Fibroblast of mammary gland (primary cell): ENCODE measurements at places on chromosomes 7 and 10.
A peak's percentile ranks its signal among the peaks of the same experiment; 100 is the strongest.

- DNase-seq, result no peak
Observed at GRCh38 chr10:128812000-128812399, 655.0 kb upstream of the MGMT start.

DNA sequence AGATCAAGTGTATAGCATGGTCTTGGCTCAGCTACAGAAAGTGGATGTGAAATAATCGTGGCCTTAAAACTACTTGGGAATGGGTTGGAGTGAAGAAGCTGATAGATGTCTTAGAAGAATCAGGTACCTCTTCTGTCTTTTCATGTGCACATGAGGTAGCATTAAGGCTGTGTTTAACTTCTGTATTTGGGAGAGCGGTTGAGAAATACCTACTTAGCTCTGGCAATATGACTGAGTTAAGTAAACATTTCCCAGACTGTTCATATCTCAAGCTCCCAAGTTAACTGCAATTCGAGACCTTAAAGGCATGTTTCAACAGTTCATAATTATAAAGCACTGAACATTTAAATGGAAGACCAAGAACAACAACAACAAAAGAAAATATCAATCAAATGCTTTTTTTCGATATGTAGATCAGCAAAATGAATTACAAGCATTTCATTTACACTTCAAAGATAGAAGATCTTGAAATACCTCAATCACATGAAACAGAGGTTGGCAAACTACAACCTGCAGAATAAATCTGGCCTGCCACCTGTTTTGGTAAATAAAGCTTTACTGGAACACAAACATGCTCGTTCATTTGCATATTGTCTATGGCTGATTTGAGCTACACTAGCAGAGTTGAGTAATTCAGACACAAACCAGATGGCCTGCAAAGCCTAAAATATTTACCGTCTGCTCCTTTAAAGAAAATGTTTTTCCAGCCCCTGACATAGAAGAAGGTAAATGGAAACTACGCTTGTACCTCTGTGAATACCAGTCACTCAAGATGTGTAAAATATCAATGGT is 337.1 kb upstream of the GLI3 start:
- no peak for DNase-seq

DNA sequence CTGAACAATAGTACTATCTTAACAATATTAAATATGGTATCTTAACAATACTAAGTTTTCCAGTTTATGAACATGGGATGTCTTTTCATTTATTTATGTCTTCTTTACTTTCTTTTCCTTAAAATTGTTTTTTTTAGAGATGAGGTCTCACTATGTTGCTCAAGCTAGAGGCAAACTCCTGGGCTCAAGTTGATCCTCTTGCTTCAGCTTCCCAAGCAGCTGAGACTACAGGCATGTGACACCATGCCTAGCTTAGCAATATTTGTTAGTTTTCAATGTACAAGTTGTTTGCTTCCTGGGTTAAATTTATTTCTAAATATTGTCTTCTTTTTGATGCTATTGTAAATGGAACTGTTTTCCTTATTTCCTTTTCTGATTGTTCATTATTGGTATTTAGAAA is 16.9 kb downstream of the CDH23 start:
- no peak for DNase-seq

GRCh38 chr7:155513543-155514285 is 32.6 kb downstream of the CNPY1 start:
- no peak for DNase-seq

- no peak for DNase-seq
Observed at GRCh38 chr10:119928411-119928810, 35.9 kb downstream of the SEC23IP start.

GRCh38 chr10:51109801-51110533 is 35.7 kb downstream of the PRKG1 start:
- peak; percentile 82 for DNase-seq

GRCh38 chr10:36345175-36345533 is 703.1 kb upstream of the FZD8 start:
- no peak for DNase-seq

DNA sequence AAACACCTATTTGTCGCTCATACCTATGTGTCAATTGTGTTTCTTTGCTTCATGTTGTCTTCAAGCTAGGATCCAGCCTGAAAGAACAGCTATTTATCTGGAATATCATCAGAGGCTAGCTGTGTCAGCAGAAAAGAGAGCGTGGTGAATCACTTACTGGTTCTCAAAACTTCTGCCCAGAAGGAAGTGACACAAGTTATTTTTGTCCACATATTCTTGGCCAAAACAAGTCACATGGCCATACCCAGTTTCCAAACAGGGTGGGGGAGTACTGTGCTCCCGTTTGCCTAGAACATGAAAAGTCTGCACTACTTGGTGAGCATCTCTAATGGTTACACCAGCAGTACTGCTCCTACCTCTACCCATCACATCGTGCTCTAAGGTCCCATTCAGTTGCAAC is 160.9 kb upstream of the CSTF2T start:
- DNase-seq, result peak; percentile 83

DNA sequence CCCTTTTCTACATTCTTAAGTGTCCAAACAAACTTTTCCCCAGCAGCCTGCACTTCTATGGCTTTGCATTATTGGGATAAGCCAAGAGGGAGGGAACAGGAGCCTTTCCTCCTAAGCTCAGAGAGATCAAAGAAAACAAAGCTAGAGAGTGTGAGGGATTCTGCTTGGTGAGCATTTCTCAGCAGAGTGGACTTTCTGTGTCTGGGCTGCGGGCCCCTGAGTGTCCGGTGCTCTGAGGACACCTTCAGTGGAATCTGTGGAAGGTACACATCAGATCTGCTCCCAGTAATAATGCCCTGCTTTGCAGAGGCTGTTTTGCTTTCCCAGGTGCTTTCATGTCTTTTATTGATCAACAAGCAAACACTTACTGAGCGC is 50.2 kb downstream of the KCNMA1 start:
- no peak for DNase-seq

DNA sequence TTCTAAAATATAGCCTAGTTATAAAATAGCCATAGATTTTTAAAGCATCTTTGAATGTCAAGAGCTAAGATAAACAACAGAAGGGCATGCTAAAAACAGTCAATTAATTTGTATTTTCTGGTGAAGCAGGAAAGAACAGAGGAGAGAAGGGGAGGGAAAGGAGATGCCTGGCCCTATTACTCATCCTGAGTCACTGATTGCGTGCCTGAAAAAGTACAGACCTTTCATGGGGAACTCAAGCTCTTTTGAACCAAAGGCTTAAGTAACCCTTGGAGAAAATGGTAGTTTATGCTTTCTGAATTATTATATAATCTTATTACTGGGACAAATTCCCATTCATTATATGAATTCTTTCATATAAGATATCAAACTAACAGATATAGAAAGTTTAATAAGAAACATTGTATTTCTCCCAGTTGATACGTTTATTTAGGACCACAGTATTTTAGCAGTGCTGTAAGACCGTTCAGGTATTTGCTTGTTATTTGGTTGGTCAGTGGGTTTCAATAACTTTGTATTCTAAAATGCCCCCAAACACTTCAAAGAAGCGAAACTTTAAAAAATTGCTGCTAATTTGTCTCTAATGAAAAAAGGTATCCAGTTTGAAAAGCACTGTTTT is 151.3 kb downstream of the HGF start:
- DNase-seq, result peak; percentile 97

DNA sequence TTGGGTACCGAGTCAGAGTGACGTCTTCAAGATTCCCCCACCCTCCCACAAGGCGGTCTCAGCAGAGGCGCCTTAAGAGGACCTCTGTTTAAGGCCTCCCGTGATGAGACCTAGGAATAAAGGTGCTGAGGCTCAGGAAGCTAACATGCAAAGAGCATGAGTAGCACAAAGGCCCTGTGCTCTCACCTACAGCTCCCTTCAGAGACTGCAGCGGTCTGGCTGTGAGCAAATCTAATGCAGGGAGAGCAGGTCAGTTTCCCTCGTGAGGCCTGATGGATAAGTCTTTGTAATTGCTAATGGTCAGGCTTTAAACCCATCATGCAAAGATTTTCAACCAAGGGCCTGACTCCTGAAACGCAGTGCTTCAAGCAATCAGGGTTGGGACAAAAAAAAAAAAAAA is 909.3 kb upstream of the GHITM start:
- DNase-seq, result no peak

GRCh38 chr10:47264797-47265281 is 35.2 kb upstream of the GDF10 start:
- DNase-seq, result no peak

- DNase-seq, result no peak
Observed at GRCh38 chr10:3249307-3249889, 76.8 kb upstream of the PITRM1 start.
